GM13976 (cell line): ENCODE measurements at places on chromosomes 12 and 14.

DNA sequence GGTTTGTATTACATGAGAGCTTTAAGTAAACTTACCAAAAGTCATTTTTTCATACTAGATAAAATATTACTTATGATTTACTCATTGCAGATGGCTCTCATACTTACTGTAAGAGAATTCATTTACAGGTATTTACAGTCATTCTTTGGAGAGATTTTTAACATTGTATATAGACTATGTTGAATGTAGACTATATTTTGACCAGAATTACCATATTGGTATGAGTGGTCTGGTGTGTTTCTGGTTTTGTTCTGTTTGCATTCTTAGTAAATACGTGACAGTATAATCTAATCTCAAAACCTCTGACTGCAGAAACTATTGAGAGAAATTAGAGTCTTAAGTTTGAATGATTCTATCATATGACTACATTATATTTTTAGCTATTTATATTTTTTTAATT lies 91.1 kb downstream of the USP15 start:
- DNase-seq = no peak

- no peak for DNase-seq
These were observed 3.0 kb downstream of the SMCO3 start for GRCh38 chr12:14810953-14811483.

DNA sequence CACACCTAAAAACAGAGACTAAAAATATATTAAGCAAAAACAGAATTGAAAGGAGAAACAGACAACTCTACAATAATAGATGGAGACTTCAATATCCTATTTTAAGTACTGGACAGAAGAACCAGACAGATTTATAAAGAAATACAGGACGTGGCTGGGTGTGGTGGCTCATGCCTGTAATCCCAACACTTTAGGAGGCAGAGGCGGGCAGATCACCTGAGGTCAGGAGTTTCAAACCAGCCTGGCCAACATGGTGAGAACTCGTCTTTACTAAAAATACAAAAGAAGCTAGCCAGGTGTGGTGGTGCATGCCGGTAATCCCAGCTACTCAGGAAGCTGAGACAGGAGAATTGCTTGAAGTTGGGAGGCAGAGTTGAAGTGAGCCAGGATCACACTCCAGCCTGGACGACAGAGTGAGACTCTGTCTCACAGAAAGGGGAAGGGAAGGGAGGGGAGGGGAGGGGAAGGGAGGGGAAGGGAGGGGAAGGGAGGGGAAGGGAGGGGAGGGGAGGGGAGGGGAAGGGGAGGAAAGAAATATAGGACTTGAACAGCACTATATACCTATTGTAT lies 53.0 kb downstream of the CDK17 start:
- DNase-seq = no peak

DNA sequence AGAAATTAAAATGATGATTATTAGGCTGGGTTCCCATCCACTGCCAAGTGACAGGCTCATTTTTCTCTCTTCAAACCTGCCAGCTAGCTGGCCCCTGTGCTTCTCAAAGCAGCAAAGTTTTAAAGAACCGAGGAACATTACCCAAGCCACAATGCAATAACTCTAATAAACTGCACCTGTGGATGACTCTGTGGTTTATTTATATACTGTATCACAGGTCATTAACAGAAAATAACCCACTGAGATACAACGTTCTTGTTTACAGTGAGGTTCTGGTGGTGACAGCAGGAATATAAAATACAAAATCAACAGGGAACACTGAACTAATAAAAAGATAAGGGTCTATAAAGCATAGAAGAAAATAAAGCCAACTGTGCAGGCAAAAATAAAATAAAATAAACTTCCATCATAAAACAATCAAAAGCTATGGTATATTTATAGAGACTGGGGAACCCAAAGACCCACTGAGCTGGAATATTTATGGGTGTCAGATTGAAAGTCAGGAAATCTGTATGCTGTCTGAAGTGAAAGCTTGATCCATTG lies 472.9 kb downstream of the NOVA1 start:
- no peak for DNase-seq

GRCh38 chr12:46494424-46494823 lies 121.9 kb upstream of the SLC38A2 start:
- DNase-seq = no peak

- DNase-seq = peak; percentile 51
These were observed 417 bp downstream of the GLS2 start for GRCh38 chr12:56487448-56488040.

GRCh38 chr12:51850965-51851299 lies 2.4 kb upstream of the FIGNL2 start:
- DNase-seq = no peak

DNA sequence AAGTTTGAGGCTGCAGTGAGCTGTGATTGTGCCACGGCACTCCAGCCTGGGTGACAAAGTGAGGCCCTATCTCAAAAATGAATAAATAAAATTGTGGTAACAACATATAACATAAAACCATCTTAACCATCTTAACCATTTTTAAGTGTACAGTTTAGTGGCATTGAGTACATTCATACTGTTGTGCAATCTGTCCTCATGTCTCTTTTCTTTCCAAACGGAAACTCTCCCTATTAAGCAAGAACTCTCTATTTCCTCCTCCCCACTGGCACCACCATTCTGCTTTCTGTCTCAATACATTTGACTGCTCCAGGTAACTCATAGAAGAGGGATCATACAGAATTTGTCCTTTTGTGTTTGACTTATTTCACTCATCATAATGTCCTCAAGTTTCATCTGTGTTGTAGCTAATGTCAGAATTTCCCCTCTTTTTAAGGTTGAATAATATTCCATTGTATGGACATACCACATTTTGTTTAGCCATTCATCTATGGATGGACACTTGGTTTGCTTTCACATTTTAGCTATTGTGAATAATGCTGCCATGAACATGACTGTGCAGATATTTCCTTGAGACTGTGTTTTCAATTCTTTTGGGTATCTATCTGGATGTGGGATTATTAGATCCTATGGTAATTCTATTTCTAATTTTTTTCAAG lies 4.4 kb upstream of the MARK3 start:
- DNase-seq = no peak

DNA sequence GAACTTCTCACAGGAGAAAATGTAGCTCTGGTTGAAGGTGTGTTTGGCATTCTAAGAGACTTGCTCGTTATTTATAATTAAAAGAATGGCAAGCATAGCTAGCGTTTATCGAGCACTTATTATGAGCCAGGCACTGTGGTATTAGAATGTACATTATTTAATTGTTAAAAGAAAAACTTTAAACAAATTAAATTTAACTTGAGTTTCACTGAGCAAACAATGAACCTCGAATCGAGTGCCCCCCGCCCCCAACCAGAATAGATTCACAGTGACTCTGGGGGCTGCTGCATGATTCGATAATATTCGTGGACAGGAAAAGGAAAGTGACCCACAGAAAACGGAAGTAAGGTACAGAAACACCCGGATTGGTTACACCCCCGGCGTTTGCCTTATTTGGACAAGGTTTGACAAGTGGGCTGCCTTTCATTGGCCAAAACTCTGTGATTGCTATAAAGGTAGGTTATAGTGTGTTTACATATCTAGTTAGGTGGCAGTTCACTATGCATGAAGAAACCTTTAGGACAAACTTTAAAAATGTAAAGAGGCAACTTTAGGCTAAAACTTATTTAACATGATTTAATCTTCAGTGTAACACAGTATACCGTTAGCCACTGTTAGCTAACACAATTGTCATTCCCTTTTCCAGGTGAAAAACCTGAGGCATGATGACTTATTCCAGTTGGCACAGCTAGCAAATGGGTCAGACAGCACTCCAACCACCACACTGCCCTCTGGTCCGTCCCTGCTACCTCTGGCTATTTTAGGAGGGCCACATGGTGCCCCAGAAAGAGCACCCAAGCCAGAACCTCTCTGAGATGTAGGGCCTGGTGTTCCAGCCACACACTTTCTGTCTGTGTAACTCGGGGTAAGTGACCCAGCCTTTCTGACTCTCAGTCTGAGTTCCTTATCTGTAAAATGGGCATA lies 7.1 kb downstream of the SCNN1A start:
- DNase-seq = no peak

DNA sequence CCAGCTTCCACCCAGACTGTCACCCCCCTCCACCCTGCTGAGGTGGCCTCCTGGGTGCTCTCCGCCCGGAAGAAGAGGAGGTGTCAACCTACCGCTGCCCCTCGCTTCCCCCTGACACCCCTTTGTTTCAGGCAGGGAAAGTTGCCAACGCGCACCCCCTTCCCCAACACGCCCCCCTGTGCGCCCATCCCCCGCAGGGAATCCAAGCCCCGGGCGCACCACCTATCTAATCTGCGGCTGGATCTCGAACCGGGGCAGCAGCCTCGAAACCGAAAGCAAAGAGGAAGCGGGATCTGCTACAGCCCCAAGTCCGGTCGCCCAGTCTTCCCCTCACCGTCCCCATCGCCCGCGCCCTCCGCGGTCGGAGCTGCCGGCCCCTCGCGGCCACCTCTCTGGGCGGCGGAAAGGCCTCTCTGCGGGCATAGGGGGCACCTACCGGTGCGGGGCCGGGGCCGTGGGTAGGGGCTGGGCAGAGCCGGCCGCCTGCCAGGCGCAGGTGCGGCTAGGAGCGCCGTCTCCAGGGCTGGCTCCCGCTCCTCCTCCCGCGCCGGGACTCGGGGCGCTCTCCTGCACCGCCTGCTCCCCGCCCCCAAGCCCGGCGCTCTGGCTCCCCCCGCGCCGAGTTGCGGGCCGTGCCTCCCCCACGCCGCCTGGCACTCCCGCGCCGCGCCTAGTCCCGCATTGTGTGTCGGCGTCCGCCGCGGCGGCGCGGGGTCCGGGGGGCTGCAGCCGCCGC lies 18.3 kb upstream of the PLEKHH1 start:
- DNase-seq = peak; percentile 75

- no peak for DNase-seq
These were observed 124.1 kb downstream of the PAPOLA start for GRCh38 chr14:96626121-96626768.

- no peak for DNase-seq
These were observed 2.7 kb downstream of the ARL6IP4 start for GRCh38 chr12:122982963-122983788.

DNA sequence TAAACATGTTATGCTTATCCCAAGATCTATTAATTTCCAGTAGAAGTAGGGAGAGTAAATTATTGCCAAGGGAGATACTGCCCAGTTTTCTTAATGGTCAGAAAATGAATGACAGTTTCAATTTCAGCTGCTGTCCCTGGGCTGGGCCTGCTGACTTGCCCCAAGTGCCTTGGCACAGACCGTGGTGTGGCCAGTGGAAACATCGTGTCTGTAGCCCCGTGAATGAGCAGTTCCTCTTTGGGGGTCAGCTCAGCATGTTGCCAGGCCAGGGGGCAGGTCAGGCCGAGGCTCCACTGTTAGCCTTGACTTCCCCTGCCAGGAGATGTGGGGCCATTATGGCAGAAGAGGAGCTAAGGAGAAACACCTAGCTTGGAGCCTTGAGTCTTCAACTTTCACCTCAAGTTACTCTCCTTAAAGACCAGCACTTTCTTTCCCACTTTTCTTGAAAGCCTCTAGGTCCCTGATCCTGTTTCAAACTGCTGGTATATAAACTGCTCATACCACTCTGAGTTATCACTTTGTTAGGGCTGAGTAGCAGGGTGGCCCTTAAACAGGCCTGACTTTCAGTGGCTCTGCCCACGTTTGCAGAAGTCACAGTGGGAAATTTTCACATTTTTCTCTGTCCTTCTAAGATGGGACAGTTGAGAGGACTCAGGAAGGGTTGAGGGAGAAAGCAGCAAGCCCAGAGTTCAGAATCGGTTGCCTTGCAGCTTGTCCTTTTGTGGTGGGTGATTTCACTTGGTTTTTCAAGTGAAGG lies 73.2 kb downstream of the SUSD6 start:
- DNase-seq = no peak

DNA sequence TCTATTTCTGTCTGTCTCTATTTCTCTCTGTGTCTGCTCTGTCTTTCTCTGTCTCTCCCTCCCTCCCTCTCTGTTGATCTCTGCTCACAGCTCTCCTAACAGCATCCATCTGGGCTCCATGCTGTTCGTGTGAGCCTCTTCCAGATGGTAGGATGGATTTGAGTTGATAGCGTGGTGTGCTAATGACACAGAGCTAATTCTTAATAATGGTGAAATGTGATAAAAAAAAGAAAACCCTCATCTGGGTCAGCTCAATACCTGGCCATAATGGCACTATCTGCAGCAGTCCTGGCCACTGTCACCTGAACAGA lies 96.4 kb downstream of the AACS start:
- no peak for DNase-seq

DNA sequence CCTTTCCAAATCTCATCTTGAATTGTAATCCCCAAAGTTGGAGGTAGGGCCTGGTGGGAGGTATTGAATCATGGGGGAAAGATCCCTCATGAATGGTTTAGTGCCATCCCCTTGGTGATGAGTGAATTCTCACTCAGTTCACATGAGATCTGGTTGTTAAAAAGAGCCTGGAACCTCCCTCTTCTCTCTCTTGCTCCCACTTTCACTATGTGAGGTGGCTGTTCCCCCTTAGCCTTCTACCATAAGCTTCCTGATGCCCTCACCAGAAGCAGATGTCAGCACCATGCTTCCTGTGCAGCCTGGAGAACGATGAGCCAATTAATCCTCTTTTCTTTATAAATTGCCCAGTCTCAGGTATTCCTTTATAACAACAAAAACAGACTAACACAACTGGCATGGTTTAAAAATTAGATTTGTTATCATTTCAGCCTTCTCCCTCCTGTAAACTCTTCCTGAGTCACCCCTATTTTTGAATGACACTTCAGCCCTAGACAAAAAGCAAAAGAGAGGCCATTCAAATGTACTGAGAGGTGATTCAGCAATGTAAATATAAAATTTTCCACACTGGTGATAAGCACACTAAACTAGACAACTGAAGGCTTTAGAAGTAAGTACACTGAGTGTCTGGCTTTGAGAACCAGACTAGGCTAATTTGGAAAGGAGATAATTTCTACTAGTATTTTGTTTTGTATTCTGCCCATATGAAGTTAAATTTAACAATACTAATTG lies 212.1 kb upstream of the ABCD2 start:
- no peak for DNase-seq

GRCh38 chr12:113914176-113914575 lies 51.9 kb downstream of the RBM19 start:
- DNase-seq = no peak

GRCh38 chr14:93343797-93344196 lies 3.2 kb upstream of the COX8C start:
- no peak for DNase-seq

DNA sequence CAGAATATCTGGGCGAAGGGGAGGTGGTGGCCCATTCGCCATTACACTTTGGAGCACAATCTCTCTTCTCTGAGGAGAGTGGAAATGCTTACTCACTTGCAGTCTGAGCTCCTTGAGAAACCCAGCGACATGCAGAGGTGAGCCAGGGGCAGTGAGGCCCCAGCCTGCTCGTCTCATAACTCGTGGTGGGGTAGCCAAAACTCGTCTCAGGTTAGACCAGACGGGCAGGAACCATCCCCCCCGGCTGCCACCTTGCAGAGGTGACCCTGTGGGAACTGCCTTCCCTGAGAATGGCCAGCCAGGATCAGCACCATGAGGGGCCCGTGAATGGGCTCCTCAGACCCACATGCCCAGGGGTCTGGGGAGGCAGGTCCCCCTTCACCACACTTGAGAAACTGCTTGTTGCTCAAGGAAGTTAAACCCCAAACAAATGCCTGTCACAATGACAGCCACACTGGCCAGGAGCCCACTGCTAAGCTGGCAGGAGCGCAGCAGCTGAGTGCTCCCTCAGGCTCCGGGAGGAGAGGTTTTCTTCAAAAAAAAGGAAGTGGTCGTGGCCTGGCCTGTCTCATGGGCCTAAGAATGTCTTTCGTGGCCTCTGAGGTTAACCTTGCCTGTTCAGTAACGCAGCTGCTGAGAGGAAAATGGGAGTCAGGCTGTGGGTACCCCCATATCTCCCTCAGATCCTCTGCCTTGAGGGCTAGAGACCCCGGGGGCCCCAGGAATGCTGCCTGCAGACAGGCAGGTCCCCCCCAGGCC lies 9.2 kb upstream of the ALDH2 start:
- peak; percentile 71 for DNase-seq

- DNase-seq = peak; percentile 63
These were observed 84.1 kb upstream of the MED13L start for GRCh38 chr12:116361414-116362223.
